ENCODE measurements at places on chromosomes 5 and 9.

DNA sequence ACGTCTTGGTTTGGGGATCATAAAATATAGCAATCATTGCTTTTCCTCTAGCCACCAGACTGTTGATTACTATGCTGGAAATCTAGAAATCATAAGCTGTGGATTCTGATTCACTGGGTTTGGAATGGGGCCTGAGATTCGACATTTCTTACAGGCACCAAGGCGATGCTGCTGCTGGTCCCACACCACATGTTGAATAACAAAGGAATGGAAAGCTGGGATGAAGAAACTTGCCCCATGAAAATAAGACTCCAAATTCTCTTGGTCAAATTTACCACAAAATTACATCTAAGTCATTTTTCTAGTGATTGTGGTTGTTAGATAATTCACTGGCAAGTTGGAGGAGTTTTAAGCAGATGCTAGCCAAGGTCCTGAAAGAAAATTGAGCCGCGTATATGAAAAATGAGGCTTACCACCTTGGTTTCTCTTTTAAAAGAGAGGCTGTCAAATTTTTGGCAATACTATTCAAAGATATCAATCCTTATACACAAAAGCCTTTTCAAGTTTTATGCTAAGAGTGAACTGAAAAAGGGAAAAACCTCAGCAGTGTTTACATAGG, 23.0 kb upstream of the MEIKIN start:
- DNase-seq: no peak

DNA sequence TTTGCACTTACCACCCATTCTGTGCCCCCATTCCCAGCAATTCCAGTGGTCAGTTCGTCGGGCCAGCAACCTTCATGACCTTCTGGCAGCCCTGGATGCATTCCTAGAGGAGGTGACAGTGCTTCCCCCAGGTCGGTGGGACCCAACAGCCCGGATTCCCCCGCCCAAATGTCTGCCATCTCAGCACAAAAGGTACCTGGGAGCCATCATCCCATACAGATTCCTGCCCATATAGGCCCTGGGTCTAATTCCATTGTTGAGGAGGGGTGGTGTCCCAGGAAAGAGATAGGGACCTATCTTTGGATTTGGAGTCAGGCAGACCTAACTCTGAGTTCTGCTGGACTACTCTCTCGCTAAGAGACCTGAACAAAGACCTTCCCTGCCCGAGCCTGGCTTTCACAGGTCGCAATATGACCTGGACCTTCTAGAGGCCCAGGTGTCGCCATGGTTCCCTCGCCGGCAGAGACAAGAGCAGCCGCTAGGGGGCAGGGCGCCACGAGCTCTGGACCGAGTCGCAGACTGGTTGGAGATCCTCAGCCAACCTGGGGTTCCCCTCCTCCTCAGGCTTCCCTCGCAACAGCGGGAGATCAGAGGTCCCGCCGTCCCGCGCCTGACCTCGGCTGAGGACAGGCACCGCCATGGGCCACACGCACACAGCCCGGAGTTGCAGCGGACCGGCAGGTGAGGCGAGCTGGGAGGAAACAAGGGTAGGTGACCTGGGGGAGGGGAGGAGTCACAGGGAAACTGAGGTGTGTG, 3.1 kb downstream of the SLC4A9 start:
- DNase-seq: peak; percentile 96

GRCh38 chr5:10161778-10162177, 87.9 kb downstream of the ATPSCKMT start:
- DNase-seq: no peak

GRCh38 chr9:7360513-7360912, 439.1 kb downstream of the DMAC1 start:
- peak; percentile 73 for DNase-seq

DNA sequence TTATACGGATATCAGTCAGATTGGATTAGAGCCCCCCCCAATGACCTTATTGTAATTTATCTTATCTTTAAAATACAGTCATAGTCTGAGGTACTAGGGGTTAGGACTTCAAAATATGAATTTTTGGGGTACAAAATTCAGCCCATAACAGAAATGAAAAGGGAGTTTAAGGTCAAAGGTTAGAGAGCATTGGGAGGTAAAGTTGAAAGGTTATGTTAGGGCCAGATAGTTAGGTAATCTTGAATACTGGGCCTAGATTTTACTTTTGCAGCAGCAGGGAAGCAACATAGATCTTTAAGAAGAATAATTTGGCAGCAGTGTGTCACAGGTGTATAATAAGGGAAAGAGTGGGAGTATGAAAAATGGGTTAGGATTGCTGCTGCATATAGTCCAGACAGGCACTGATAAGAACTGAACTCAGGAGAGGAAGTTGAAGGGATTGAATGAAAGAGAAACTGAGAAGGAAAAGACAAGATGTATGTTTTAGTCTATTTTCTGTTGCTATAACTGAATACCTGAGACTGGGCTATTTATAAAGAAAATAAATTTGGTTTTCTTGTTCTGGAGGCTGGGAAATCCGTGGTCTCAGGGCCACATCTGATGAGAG, 10.7 kb upstream of the GCNT4 start:
- no peak for DNase-seq

- DNase-seq: no peak
Observed at GRCh38 chr9:114345493-114346065, 15.9 kb downstream of the ORM2 start.

GRCh38 chr5:29077451-29077850, 2039.1 kb upstream of the CDH9 start:
- DNase-seq: no peak

DNA sequence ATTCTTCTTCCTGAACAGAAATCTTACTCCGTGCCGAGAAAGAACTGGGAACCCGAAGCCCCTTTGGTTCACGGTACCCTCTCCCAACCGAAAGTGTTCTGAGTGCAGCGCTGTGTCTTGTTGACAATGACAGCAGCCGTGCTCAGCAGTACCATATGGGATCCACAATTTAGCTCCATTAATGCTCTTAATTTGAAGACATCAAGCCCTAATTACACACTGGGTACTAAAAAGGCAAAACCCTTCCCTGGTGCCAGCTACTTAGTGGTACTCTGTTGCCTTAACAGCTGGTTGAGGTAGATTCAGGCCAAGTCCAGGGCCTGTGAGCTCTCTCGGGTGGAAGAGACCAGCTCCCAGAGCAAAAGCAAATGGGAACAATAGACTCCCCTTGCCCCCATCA, 24.5 kb downstream of the DDX31 start:
- DNase-seq: no peak

GRCh38 chr9:98962181-98962560, 18.5 kb downstream of the COL15A1 start:
- no peak for DNase-seq

- no peak for DNase-seq
Observed at GRCh38 chr9:74556685-74557084, 59.5 kb downstream of the RORB start.

DNA sequence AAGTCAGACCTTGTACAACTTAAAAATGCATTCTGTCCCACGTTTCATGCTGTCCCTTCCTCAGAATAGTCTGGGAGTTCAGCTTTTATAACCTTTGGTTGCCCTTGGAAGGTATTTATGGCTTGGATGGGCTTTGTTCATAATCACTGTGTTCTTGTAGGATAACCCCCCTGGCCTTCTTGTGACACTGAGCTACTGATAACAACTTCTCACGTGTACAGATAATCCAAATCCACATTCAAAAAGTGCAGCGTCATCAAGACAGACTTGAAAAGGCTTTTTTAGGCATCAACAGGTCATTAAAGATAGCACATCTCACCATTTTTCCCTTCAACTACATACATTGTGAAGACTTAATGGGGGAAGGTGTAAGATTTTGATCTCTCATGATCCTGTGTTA, 42.0 kb downstream of the SLC1A3 start:
- no peak for DNase-seq

DNA sequence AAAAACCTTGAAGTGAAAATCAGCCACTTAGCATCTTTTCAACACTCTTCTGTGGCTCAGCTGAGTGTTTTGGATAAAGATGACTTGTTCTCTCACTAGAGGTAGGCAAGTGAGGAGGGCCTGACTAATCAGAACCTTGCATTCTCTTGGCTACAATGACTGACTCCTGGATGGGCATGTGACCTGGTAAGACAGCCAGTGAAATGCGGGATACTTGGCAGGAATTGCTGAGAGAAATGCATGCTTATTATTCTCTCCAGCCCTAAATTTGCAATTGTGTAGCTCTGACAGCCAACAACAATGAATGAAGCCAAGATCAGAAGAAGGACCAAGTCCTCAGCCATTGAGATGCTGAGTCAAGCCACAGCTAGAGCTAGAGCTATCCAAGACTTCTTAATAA, 490.5 kb upstream of the ZNF608 start:
- DNase-seq: peak; percentile 13

DNA sequence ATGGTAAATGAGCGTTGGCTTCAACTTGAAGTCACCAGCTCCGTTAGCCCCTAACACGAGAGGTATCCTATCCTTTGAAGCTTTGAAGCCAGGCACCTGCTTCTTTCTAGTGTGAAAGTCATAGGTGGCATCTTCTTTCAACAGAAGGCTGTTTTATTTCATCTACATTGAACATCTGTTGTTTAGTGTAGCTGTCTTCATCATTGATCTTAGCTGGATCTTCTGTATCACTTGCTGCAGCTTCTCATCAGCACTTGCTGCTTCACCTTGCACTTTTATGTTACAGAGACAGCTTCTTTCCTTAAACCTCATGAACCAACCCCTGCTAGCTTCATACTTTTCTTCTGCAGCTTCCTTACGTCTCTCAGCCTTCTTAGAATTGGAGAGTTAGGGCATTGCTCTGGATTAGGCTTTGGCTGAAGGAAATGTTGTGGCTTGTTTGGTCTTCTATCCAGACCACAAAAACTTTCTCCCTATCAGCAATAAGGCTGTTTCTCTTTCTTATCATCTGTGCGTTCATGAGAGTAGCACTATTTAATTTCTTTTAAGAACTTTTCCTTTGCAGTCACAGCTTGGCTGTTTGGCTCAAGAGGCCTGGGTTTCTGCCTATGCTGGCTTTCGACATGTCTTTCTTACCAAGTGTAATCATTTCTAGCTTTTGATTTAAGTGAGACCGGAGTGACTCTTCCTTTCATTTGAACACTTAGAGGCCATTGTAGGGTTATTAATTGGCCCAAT, 47.2 kb downstream of the PCSK5 start:
- DNase-seq: no peak

DNA sequence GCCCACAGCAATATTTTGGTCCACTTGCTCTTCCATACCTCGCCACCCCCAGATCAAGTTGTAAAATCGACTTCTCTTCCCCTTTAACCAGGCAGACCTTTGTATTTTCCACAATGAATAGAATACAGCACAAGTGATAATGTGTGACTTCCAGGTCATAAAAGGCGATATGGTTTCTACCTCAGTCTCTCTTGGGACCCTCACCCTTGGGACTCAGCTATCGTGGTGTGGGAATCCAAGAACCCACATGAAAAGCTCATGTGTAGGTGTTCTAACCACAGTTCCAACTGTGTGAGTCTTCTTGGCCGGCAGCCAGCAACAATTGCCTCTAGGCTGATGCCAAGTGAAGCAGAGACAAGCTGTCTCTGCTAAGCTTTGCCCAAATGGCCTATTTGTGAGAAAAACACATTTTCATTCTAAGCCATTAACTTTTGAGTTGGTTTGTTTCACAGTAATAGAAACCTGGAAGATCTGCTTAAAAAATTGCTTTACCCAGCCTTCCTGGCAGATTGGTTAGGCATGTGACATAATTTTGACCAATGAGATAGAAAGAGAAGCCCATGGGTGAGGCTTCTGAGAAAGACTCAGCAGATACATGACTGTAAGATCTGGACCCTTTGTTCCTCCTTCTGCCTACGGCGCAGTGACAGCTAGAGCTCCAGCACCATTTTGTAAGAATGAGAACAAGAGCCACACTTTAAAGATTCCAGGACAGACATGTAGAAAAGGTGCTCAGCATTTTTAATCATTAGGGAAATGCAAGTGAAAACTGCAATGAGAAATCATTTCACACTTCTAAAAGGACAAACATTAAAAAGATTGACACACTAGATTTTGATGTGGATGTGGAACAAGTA, 18.3 kb upstream of the MLLT3 start:
- DNase-seq: no peak

GRCh38 chr5:54024466-54024865, 285.9 kb downstream of the ARL15 start:
- DNase-seq: no peak

- peak; percentile 30 for DNase-seq
Observed at GRCh38 chr9:134858051-134858841, 22.4 kb upstream of the FCN2 start.

DNA sequence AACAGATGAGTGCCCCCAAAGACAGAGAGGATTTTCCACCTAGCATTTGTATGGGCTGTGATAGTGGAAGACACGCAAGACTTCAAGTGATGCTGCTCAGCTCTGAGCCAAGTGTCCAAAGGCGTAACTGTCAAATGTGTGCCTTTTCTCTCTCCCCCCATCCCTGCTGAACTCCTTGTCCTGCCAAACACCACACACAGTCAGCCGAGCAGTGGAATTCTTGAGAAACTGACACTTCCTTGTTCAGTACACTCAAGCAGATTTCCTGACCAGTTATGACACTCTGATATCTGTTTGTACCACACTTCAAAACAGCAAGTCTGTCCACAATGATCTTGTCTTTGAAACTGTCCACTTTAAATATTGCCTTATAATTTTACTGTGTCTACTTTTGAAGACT, 166.4 kb downstream of the PIK3R1 start:
- no peak for DNase-seq

DNA sequence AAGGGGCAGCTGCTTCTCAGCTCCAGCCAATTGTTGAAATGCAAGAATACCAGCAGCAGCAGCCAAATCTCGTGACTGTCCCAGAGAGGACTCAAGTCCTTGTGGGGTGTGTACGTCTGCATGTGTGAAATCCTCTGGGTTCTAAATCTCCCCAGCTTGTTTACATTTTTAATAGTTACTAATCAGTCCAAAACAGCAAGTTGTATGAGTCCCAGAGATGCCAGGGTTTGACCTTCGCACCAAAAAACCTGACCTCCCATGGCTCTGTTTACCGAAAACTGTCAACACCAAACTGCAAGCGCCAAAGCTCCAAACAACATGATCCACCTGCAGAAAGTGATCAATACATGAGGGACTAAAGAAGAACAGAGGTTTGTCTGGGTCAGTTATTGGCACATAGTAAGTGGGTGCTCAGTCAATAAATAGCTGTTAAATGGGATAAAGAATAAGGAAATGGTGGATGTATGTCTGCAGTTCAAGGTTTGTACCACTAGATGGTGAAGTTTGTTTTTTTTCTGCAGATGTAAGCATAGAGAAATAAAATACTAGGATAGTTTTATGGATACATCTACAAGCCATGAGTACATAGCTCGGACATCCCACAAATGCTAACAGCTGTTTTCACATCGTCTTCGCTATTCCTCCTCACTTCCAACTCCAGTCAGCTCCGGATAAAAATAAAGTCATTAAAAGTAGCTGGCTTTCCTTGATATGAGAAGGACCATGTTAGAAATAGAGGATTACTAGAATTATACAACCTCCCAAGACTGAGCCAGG, 85.3 kb upstream of the ADRB2 start:
- peak; percentile 18 for DNase-seq

GRCh38 chr5:5751498-5751897, 329.0 kb downstream of the ICE1 start:
- no peak for DNase-seq

- DNase-seq: no peak
Observed at GRCh38 chr9:8570776-8571175, 771.2 kb upstream of the DMAC1 start.

GRCh38 chr9:113941526-113941925, 65.4 kb downstream of the ZNF618 start:
- DNase-seq: no peak

GRCh38 chr5:79408028-79408427, 105.9 kb downstream of the HOMER1 start:
- DNase-seq: no peak

GRCh38 chr5:4099386-4099785, 503.8 kb downstream of the IRX1 start:
- DNase-seq: no peak
